T-helper 17 cell (primary cell): ENCODE measurements at places on chromosomes 2 and 18. TPM values are rescaled to one million over a fixed set of nuclear protein-coding genes. Genes with fewer than 3 reads are reported as not detected.

Gene SCYGR4
- total RNA-seq = not detected

- H3K27ac ChIP-seq = no peak overlapping the region
- H3K4me1 ChIP-seq = no peaks in the 10 kb centered on the region
- DNase-seq = no peak
Measured at GRCh38 chr18:10757349-10757748, 231.5 kb downstream of the NAPG start.

Gene TLX2
- total RNA-seq = 0.16 TPM

Gene PTPRN
- not detected for total RNA-seq

Gene ANKRD12
- total RNA-seq = 257 TPM

DNA sequence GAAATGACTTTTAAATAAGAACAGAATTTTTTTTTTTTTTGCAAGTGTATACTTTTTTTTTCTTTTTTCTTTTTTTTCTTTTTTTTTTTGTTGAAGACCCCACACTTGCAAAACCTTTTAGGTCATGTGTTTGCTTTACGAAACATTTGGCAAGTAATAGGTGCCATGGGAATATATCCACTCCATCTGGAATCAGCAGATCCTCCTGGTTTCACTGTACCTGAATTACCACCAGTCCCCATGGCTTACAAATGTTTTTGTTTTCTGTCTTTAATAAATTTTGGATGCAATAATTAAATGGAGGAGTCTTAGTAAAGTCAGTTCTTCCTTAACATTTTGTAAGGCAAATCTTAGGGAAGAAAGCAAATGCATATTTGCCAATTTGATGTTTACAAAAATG, 559.7 kb upstream of the ZEB2 start:
- no peak overlapping the region for H3K4me3 ChIP-seq
- H3K36me3 ChIP-seq = no peaks in the 10 kb centered on the region
- no peaks in the 10 kb centered on the region for H3K4me1 ChIP-seq
- DNase-seq = no peak

DNA sequence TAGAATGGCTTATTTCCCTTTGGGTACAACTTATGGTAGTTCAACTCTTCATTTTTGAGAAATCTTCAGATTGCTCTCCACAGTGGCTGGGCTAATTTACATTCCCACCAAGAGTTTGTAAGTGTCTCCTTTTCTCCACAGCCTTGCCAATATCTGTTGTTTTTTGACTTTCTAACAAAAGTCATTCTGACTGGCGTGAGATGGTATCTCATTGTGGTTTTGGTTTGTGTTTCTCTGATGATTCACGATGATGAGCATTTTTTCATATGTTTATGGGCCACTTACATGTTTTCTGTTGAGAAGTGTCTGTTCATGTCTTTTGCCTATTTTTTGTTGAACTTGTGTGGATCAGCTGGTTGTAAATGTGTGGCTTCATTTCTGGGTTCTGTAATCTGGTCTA, 871.0 kb downstream of the EPHA4 start:
- no peak overlapping the region for H3K4me3 ChIP-seq
- H3K36me3 ChIP-seq = no peaks in the 10 kb centered on the region
- H3K4me1 ChIP-seq = no peaks in the 10 kb centered on the region
- H3K27ac ChIP-seq = no peak overlapping the region
- no peak for DNase-seq

DNA sequence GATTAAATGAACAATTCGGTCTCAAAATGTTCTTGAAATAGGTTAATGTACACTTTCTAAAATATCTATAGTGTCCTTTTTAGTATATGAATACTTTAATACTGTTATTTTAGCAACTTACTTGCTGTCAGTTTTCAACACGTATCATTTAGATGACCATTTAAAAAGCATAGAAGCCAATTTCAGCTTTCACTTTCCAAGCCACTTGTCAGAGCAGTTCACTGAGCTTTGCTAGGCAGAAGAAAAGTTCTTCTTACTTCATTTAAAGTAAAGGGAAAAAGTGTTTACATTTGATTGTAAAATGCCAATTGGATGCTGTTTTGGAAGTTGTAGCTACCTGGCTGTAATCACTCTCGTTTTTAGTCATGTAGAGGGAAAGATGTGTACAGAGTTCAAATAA, 126.0 kb downstream of the KCNH7 start:
- H3K27me3 ChIP-seq = no peaks in the 10 kb centered on the region
- H3K27ac ChIP-seq = no peak overlapping the region
- no peaks in the 10 kb centered on the region for H3K36me3 ChIP-seq
- no peak for DNase-seq

DNA sequence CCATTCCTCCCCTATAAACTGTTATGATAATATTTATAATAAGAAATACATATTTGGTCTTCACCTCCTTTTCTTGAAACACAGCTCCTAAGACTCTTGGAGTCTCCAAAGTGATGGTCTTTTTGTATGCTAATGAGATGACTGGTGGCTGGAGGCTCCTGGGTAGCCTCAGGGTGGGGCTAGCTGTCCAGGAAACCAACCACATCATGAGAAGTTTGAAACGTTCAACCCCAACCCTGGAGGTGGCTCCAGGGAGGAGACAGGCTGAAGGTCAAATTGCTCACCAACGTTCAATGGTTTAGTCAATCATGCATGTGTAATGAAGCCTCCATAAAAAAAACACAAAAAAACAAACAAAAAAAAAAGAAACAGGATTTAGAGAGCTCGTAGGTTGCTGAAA, 298.7 kb upstream of the MGAT5 start:
- H3K27ac ChIP-seq = no peak overlapping the region
- H3K27me3 ChIP-seq = peaks cover 48% of the 10 kb centered on the region
- DNase-seq = no peak
- peaks cover 9% of the 10 kb centered on the region for H3K4me1 ChIP-seq
- H3K36me3 ChIP-seq = peaks cover 2% of the 10 kb centered on the region
- no peak overlapping the region for H3K4me3 ChIP-seq
